ENCODE measurements at places on chromosomes 1 and 21.

DNA sequence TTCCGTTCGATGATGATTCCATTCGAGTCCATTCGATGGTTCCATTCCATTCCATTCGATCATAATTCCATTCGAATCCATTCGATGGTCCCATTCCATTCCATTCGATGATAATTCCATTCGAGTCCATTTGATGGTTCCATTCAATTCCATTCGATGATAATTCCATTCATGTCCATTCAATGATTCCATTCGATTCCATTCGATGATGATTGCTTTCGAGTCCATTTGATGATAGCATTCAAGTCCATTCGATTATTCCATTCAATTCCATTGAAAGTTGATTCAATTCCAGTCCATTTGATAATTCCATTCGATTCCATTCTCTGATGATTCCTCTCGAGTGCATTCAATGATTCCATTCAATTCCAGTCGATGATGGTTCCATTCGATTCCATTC, 3895.3 kb downstream of the SRGAP2C start:
- no peak for DNase-seq

GRCh38 chr1:159941591-159942560, 3.5 kb downstream of the IGSF9 start:
- no peak for DNase-seq

DNA sequence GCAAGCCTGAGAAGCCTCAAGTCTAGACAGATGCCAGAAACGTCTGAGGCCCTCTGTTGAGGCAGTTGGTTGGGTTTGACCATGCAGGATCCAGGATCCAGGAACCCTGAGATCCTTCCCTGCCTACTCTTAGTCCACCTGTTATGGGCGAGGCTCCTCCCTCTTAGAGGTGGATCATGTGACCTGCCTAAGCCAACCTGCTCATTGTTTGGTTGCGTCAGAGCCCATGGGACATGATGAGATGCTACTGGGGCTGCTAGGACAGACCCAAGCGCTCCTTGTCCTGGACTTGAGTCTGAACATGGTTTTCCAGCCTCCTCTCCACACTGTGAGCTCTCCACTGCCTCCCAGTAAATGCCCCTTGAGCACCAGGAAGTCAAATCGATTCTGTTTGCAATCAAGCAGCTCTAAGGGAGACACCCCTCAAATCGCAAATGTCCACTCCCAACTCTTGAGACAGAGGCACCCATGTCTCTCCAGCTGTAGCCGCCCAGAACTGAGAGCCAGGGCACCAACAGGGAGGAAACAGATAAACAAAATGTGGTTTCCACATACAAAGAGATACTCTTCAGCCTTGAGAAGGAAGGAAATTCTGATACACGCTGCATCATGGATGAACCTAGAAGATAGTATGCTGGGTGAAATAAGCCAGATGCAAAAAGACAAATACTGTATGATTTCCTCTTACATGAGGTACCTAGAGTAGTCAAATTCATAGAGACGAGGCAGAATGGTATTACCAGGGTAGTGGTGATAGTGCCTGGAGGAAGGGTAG, 31.7 kb upstream of the WNT4 start:
- no peak for DNase-seq

- no peak for DNase-seq
Measured at GRCh38 chr1:26811708-26812107, 14.8 kb upstream of the ZDHHC18 start.

GRCh38 chr1:177954076-177954475, 15.8 kb downstream of the SEC16B start:
- DNase-seq = no peak

DNA sequence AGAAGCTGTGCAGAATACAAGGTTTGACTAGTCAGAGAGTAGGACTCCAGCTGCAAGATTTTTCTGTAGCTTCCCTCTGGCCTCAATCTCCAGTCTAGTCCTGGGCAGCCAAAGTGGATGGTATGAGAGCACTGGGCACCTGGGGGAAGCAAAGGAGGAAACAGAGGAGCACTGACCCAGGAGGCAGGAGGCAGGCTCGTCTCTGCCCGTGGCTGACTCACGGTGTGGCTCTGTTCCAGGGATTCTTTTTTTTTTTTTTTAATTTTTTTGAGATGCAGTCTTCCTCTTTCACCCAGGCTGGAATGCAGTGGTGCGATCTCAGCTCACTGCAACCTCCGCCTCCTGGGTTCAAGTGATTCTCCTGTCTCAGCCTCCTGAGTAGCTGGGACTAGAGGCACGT, 4.1 kb upstream of the NPPB start:
- DNase-seq = no peak

DNA sequence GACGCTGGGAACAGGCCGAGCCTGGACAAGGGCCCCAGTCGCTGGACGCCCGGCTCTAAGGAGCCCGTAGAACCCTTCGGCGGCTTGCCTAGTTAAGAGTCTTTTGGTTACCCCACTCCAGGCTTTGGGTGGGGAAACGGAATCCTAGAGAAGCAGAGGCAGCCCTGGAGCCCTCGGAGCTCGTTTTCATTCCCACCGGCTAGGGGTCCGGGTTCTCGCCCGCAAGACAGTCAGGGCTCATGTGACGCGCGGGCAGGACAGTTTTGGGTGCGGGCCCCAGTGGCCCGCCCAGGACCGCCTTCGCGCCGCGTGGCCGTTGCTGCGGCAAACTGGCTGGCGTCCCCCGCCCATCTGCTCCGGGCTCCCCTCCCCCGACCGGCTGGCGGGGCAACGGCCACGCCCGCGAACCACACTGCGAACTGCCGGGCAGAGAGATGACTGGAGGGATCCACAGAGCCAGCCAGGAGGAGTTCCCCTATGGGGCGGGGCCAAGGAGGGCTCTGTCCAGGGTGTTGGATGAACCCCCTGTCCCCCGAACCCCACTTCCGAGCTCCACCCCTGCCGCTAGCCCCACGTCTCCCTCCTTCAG, 829 bp upstream of the HES2 start:
- DNase-seq = no peak

DNA sequence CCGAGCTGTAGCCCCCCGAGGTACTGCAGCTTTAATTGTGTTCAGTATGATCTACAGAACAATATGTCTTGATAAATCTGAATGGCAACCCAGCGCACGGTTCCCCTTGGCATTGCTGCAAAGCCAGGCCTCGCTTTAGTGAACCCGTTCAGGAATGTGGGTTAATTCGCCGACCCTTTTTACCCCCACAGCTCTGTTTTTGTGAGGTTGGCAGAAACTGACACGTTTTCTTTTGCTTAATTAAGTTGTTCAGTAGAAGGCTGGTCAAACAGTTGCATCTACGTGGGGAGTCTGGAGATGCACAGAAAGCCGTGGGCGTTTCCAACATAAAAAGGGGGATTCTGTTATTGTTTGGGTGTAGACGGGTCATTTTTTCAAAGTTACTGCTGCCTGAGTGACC, 43.2 kb downstream of the OLIG1 start:
- DNase-seq = no peak

- DNase-seq = no peak
Measured at GRCh38 chr1:230575886-230576500, 66.3 kb upstream of the COG2 start.

DNA sequence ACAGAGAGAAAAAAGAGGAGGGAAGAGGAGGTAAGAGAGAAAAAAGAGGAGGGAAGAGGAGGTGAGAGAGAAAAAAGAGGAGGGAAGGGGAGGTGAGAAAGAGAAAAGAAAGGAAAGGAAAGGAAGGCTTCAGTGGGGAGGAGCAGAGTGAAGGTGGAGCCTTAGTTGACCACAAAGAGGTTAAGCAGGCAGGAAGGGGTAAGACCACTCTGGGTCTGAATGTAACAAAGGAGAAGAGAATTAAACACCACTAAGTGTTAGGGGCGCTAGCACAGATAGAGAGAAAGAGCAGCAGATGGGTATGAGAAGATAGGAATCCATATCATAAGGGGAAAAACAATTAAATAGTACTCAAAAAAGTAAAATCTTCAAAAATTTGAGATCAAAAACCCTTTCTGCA, 6.6 kb downstream of the PTPN14 start:
- no peak for DNase-seq

GRCh38 chr1:87644033-87644578, 315.4 kb downstream of the LMO4 start:
- DNase-seq = no peak

GRCh38 chr1:204647114-204647804, 38.3 kb downstream of the LRRN2 start:
- no peak for DNase-seq

DNA sequence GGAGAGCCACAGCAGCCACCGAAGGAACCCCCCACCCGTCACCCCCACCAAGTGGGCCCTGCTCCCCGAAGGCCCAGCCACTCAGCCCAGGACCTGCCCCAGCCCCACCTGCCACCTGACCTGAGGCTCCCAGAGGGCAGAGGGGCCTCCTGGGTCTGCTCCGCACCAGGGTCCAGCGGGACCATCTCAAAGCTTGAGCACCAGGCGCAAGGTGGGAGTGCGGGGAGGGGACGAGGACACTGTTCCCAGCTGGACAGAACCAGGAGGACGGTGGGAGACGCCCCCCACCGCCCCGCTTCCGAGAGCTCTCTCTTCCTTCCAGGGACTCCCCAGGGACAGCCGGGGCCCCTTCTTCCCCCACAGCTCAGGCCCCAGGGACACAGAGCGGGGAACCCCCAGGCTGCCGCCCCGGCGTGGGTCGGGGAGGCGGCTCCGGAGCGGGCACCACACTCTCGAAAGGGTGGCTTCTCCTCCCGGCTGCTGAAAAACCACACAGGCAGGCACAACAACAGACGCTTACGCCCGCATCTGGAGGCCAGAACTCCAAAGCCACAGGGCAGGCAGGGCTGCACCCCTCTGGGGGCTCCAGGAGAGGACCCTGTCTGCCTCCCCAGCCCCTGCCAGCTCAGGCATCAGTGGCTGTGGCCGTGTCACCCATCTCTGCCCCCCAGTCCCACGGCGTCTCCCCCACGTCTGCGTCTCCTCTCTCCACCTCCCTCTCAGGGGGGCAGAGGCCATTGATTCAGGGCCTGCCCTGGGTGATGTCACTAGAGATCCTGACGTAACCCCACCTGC, 1.9 kb upstream of the TTLL10 start:
- no peak for DNase-seq

DNA sequence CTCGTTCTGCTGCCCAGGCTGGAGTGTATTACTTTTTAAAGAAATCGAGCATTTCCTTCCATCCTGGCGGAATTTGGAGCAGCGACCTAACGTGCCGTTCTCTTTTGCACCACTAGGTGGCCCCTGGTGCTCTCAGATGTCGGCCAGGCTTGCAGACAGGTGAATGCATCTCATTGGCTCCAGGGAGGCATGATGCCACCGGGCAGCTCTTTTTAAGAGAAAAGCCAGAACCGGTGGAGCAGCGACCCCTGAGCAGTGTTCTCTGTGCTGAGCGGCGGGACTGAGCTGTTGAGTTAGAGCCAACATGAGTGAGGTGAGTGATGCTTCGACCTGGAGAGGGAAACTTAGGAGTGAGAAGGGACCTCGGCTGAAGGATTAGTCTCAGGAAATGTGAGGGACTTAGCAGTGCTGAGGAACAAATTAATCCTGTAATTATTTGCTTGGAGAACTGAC, at the start of gene PCP4:
Gene PCP4 (plus strand): TSS at position 241 of the 453 bp plus-strand sequence. CDS start 64 bp downstream, at position 305.
- no peak for DNase-seq

DNA sequence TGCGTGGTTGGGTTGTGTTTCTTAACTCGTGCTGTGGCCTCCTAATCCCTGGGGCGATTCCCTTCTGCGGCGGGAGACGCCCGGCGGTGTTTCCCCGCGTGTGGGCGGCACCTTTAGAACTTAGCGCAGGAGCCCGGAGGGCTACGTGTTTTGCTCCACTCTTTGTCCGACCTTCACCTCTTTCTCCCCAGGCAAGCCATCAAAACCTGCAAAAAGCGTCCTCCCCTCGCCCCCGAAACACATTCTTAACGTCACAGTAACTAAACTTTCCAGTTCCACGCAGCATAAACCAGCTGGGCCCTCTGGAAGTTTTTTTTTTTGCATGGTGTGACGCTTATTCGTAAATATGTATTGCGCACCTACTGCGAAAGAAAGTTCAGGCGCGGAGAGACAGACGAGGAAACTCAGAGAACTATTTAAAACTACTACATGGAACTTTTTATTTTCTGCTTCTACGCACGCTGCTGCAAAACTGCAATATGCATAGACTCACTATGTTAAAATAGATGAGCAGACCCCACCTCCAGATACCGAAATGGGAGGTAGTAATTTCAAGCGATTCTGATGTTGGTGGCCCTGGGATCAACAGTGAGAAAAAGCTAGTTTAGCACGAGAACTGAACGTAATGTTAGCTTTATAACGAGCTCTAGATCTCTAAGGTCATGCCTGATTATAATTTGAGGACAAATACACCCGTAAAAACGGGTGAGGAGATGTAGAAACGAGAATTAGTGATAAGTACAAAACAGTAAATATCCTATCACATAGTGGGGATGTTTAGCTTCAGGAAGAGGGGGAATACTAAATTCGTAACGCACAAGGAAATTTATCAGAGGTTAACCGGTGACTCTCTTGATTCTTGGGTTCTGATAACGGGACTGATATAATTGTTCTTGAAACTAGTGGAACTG, 920 bp downstream of the MTR start:
- no peak for DNase-seq

GRCh38 chr1:21200767-21201166, 24.1 kb upstream of the EIF4G3 start:
- no peak for DNase-seq

Measured in stimulated activated CD8-positive, alpha-beta memory T cell treated with anti-CD3 and anti-CD28 coated beads, Interleukin-4, amount 100 ng/mL, for 1 hour (primary cell).